ENCODE measurements at places on chromosomes 6 and 20.

DNA sequence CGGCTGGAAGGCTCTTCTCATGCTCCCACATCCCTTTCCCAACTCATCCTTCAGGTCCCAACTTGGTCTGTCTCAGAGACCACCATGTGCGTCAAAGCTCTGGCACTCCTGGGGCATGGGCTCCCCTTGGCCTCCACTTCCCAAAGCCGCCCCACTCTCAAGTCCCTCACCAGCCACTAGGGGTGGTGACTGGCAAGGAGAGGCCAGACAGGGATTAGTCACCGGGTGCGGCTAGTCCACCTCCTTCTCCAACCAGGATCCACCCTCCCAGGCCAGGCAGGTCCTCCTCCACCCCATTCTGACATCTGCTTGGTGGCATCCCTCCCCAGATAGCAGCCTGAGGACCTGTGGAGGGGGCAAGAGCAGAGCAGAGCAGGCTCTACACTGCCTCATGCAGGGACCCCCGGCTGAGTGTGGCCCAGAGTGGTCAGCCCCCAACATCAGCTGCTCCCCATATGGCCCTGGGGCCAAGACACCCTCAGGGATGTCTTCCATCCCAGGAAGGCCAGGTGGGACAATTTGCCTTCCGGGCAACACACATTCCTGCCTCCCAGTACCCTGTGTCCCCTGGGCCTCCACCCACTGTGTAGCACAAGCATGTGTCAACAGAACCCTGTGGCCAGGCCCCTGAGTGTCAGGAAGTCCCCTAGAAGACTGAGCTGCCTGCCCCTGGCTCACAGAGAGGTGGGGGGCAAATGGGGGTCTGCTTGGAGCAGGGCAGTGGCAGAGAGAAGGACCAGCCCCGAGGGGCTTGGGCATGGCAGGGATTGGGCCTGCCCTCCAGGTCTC, 29.2 kb downstream of the YTHDF1 start:
- no peak for DNase-seq

DNA sequence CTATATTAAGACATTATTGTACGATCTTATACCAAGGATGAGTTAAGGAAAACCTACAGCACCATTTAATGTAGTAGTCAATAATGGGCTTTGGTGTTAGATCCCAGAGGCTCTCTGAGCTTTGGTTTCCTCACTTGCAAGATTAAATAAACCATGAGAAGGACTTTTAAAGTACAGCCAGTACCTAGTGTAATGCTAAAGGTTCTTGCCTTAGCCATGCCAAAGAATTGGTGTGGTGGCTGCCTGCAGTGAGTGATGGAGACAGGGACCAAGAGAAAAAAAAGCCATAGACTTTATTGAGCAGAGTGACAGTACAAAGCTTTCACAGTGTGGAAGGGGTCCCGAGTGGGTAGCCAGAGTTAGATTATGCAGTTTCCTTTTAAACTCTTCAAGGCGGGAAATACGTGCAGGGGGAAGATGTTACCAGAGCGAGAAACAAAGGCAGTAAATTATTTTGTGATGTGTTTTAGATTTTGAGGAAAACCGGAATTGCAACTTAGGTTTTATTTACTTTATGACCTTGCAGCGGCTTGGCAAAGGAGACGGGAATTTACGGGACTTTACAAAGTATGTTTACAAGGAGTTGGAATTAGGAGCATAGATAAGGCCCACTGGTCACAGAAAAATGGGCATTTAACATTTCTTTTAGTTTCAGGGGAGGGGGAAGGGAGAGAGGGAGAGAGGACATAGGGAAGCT, 100.4 kb downstream of the MYO6 start:
- no peak for DNase-seq

DNA sequence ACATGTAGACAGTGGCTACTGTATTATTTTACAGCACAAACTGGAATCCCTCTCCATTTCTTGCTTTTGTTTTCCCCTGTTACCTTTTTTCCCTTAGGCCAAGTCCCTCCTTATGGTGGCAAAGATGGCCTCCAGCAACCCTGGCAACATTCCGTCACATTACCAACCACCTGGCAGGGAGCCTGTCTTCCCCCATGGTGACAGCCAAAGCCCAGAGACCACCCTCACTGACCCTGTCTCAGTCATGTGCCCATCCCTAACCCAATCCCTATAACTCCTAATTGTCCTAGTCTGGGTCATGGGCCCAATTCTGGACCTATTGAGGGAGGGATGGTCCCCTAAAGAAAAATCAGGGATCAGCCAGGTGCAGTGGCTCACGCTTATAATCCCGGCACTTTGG, 27.6 kb downstream of the PARD6B start:
- DNase-seq: no peak

DNA sequence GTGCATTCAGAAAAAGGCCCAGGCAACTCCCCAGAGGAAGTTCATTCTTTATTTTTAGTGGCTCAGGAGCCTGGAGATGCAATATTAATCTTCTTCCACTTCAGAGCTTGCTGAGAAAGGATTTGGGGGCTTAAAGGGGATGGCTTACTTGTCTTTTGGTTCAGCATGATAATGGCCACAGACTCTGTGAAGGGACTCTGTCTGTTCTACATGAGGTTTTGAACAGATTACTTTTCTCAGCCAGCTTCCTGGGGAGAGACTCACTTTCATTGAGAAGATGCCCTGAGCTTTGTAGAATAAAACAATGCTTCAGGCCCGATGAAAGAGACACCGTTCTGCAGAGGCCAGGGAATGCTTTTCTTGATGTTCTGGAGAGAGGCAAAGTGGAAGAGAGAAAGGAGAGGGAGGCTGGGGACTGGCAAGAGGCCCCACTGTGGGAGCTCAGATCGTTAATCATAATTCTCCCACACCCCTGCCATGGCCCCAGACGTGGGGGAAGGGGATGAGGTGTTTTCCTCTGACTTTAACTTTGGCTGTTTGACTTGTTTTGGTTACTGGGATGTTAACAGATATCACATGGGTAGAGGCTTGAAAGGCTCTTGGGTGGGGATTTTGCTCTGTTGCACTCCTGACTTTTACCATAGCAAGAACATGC, 19.1 kb downstream of the SCP2D1 start:
- no peak for DNase-seq

DNA sequence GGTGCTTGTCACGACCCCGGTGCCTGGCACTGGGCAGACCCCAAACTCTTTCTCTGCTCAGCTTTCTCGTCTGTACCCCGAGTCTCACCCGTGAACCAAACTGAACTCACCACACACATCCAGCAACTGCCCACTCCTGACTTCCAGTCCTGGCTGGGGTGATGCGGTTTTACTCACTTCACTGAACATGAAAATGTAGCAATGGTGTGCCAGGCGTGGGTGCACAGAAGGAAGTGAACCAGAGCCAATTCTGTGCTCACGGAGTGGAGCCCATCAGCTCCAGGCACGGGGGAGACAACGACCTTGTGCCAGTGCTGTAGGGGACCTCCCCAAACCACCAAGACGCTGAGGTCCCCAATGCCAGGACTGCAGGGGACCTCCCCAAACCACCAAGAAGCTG, 78.7 kb upstream of the AFDN start:
- DNase-seq: no peak

- no peak for DNase-seq
Observed at GRCh38 chr6:12952318-12952717, 235.8 kb downstream of the PHACTR1 start.

GRCh38 chr6:5036269-5036668, 32.4 kb upstream of the RPP40 start:
- DNase-seq: no peak

GRCh38 chr6:54366667-54367327, 58.6 kb downstream of the TINAG start:
- DNase-seq: no peak

DNA sequence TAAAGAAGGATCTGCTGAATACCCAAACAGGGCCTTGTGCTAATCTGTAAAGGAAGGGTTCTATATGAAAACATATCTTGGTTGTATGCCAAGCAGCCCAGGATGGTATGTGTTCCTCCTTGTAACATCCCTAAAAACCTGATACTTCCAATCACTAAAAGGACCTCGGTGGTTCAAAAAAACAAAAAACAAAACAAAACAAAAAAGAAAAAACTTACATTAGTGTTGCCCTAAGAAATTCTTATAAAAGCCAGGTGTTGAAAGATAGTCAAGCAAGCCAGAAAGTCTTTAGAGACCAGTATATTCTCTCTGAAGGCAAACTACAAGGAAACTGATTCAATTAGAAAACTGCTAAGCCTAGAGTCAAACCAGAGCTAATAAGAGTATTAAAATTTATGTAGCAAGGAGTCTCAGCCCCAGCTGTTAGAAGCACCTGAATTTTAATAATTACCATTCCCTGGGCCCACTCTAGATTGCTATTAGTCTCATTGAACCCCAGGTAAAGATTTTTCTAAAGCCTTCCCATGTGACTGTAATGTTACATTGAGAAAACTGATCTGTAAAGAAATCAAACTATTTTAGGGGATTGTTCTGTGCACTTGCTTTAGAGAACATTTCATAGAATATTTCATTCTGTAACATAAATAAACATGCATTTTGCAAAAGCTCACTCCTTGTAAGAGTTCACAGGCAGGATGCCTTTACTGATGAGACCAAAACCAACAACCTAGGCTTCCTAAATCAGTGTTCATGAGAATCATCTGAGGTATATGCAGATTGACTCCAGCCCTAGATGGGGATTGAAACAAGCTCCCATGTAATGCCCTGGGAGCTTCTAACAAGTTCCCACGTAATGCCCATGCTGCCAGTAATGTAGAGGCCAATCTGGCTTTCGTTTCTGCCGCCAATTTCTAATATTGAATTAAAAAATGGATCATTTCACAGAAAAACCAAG, 95.2 kb upstream of the BTN3A2 start:
- DNase-seq: no peak

GRCh38 chr6:14143305-14143704, 25.7 kb downstream of the CD83 start:
- DNase-seq: no peak

GRCh38 chr6:70396163-70396562, 17.1 kb upstream of the FAM135A start:
- no peak for DNase-seq

DNA sequence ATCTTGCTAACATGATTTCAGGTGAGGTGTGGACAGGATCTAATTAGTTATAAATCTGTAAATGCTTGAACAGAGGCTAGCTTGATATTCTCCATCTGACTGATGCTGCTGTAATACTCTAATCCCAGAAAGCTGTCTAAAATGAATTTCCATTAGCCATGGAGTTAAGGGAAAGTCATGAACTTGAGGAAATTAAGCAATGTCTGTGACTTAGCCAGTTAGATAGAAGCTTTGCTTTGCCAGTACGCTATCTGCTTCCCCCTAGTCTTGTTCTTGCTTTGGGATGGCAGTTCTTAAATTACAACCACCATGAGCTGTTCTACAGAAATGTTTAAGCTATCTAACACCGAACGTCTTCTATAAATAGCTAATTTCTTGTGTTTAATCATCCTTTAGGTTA, 195.7 kb downstream of the PRL start:
- DNase-seq: no peak

DNA sequence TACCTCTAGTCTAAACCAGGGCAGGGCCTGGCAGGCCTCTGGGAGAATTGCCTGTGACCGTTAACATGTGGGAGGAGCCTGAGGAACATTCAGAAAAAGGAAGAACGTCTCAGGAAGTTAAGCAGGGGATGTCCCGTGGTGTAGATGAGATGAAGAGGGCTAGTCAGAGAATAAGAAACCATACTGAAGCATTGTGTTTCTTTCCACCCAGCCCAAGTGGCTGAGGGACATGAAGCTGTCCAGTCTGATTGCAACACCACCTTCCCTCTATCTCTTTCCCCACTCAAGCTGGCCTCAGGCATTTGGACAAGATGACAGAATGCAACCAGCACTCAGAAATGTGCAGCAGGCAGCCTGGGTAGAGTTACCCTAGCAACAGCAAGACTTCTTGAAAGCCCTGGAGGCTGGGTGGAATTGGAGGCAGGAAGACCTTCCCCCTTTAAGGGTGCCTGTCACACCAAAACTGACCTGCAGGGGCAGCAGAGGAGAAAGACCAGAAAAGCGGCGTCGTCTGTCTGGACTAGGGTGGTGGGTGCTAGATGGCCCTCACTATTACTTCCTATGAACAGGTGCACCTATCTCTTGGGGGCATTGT, 186.1 kb downstream of the UNC5CL start:
- DNase-seq: no peak

- no peak for DNase-seq
Observed at GRCh38 chr6:137727216-137727765, 139.8 kb upstream of the TNFAIP3 start.

DNA sequence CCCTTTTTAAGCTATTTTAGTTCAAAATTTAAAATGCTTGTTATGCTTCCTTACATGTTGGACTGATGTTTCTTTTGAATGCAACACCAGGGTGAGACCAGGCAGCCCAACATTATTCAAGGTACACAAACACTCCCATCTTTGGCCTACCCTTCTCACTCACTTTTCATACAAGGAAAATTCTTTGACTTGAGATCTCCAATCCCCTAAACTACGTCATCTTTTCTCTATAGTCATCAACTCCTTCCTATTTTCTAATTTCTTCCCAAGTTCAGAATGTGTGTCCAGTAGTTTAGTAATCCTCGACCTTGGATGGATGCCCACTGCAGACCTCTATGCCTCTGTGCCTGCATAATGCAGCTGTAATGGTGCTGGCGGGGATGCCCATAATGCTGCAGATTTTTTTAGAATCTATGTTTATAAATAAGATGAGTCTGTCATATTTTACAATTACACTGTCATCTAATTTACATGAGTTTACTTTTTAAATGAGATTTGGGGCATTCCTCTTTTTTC, 108.7 kb downstream of the ID4 start:
- no peak for DNase-seq

- DNase-seq: no peak
Observed at GRCh38 chr6:28254121-28254519, 2.1 kb upstream of the ZKSCAN4 start.

- no peak for DNase-seq
Observed at GRCh38 chr6:94414041-94414440, 994.7 kb upstream of the EPHA7 start.

DNA sequence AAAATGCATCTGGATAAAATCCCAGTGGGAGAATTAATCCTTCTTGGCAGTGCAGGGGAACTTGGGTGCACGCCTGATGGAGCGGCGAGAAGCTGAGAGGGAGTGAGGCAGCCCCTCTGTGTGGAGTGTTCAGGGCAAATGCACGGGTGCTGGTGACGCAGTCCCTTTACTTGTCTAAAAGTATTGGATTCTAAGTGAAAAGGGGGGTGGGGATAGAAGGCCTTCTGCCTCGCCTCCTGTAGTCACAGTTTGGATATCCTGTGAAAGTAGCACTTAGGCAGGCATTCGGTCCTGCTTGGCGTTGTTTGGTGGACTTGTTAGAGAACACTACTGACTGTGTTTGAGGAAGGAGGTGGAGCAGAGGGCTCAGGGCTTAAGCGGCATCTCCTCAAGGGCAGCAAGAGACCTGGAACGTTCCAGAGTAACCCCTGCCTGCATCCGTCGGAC, 39.3 kb downstream of the PHACTR3 start:
- no peak for DNase-seq

DNA sequence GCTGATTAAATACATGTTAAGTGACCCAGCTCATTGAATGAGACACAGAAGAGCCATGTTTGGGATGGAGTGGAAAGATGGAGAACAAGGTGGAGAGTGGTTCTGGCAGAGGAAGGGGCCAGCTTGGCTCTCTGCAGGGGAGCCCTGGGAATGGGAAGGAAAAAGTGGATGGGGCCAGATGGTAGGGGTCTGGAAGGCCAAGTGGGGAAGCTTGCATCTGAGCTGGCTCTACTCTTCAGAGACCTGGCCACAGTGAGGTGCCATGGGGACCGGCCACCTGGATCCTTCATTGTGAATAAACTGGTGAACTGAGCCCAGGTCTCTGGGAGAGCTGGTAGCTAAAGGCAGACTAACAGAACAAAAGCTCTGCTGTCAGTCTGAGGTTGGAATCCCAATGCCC, 48.9 kb upstream of the SIRPA start:
- no peak for DNase-seq

Data from stimulated activated CD8-positive, alpha-beta memory T cell treated with anti-CD3 and anti-CD28 coated beads, Interleukin-4, amount 100 ng/mL, for 1 hour (primary cell).